ENCODE measurements at places on chromosomes 3 and 15. TPM values are rescaled to one million over a fixed set of nuclear protein-coding genes. Genes with fewer than 3 reads are reported as not detected.
A peak's percentile ranks its signal among the peaks of the same experiment; 100 is the strongest.

Gene CYP8B1
- not detected for total RNA-seq

Gene EFHB
- 1.4 TPM for total RNA-seq

Gene IMPG2
- total RNA-seq = 0.82 TPM

Gene FBXO40
- total RNA-seq = not detected

Gene CX3CR1
- total RNA-seq = not detected

- H3K4me3 ChIP-seq = no peak overlapping the region
- peaks cover 5% of the 10 kb centered on the region for H3K27me3 ChIP-seq
- H3K27ac ChIP-seq = no peak overlapping the region
- no peaks in the 10 kb centered on the region for H3K36me3 ChIP-seq
These were observed 91.6 kb downstream of the CACNA2D3 start for GRCh38 chr3:54213907-54214306.

- peaks cover 10% of the 10 kb centered on the region for H3K36me3 ChIP-seq
- peak overlapping the region; percentile 20 for H3K4me3 ChIP-seq
- peaks cover 53% of the 10 kb centered on the region for H3K4me1 ChIP-seq
- H3K27me3 ChIP-seq = no peaks in the 10 kb centered on the region
These were observed 16.7 kb downstream of the SMAD3 start for GRCh38 chr15:67082007-67082536.

DNA sequence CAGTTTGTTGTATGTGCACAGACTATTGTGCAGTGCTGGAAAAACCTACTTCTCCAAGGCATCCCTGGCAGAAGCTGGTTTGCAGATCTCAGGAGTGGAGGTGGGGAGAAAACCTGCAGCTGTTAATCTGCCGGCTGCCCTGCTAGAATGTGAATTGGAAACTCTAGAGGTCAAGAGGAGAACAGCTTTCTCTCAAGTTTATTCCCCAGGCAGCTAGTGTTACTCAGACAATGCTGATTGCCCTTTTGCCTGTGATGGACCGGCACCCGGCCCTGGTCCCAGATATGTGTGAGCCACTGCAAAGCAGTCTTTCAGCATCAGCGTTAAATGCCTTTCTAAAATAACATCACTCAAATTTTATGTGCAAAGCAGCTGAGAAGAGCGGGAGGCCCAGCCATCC is 129.7 kb upstream of the TPM1 start:
- peaks cover 3% of the 10 kb centered on the region for H3K36me3 ChIP-seq
- H3K4me1 ChIP-seq = peaks cover 19% of the 10 kb centered on the region
- no peaks in the 10 kb centered on the region for H3K27me3 ChIP-seq
- no peak overlapping the region for H3K4me3 ChIP-seq
- no peak overlapping the region for H3K27ac ChIP-seq

- no peak for DNase-seq
- H3K36me3 ChIP-seq = no peaks in the 10 kb centered on the region
- no peaks in the 10 kb centered on the region for H3K4me1 ChIP-seq
- H3K27me3 ChIP-seq = no peaks in the 10 kb centered on the region
These were observed 880.3 kb upstream of the CFAP20DC start for GRCh38 chr3:59930170-59930569.

DNA sequence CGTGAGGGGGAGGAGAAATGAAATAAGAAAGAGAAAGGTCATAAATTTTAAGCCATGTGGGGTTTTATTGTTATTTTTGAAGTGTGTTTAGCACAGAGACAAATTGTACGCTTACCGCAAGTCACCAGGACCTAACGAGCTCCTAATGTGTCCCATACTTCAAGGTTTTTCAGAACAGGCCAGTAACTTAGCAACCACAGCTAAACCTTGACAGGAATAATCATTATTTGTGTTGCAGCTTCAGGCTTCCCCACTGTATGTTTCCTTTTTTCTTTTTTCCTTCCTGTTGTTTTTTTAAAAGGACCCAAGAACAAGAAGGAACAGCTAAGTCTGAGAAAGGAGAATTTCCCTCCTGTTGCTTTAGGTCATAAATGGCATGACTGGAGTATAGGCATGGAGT is 160.8 kb downstream of the TUSC7 start:
- peaks cover 1% of the 10 kb centered on the region for H3K4me1 ChIP-seq
- H3K27me3 ChIP-seq = no peaks in the 10 kb centered on the region
- no peak for DNase-seq
- H3K36me3 ChIP-seq = no peaks in the 10 kb centered on the region
- H3K27ac ChIP-seq = no peak overlapping the region

DNA sequence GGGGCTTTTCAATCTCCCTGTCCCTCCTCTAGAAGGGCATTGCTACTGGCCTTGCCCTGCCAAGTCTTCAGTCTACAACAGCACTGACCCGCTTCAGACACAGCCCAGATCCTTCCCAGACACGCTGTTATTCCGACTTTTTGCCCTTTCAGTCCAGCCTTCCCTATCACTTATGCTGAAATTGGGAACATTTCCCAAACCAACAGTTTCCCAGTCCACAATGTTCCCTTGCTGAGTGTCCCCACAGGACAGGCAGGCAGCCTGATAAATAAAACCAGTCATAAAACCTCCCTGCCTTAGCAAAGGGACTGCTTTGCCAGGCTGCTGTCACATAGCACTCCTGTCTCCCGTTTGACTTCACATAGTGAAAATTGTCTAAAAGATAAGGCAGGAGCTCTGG is 43.5 kb downstream of the GOLGA6L2 start:
- H3K27ac ChIP-seq = no peak overlapping the region
- H3K36me3 ChIP-seq = no peaks in the 10 kb centered on the region
- H3K4me1 ChIP-seq = no peaks in the 10 kb centered on the region
- DNase-seq = no peak

DNA sequence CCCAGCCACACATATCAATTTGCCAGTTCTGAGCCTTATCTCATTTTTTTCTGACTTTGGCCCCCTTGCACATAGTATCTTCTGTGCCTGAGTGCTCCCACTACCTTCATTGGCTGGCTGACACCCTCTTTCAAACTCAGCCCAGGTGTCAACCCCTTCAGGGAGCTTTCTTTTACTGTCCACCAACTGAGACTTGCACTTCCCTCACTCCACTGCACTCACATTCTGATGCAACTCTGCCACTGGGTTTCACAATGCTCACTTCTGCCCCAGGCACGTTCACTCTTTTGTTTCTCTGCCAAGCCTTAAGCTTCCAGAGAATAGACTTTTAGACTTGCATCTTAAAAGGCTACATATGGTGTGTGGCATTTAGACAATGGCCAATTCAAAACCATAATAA is 101.5 kb upstream of the CBLB start:
- H3K36me3 ChIP-seq = peaks cover 1% of the 10 kb centered on the region
- no peaks in the 10 kb centered on the region for H3K27me3 ChIP-seq
- H3K4me3 ChIP-seq = no peak overlapping the region
- no peak for DNase-seq

DNA sequence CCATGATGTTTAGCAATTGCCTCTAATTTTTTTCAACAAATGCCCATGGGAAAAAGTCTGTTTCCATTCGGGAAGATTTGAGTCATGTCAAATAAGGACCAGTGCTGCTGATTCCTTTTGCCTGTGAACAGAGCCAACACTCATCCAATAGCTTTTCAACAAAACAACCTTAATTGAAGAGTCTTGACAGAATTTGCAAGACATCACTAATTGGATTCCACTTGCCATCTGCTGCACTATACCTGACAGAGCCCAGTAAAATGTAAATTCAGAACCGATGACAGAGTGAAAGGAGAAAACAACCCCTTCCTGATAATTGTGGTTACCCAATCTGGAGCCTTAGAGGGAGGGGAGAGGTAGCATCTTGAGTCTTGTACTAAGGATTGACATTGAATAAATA is 426.7 kb downstream of the AGBL1 start:
- H3K27me3 ChIP-seq = peaks cover 4% of the 10 kb centered on the region
- DNase-seq = no peak
- H3K36me3 ChIP-seq = no peaks in the 10 kb centered on the region
- no peaks in the 10 kb centered on the region for H3K4me1 ChIP-seq
- no peak overlapping the region for H3K4me3 ChIP-seq

GRCh38 chr15:98231696-98232440 is 271.4 kb downstream of the ARRDC4 start:
- no peaks in the 10 kb centered on the region for H3K36me3 ChIP-seq
- H3K4me1 ChIP-seq = no peaks in the 10 kb centered on the region
- DNase-seq = no peak
- no peak overlapping the region for H3K4me3 ChIP-seq

DNA sequence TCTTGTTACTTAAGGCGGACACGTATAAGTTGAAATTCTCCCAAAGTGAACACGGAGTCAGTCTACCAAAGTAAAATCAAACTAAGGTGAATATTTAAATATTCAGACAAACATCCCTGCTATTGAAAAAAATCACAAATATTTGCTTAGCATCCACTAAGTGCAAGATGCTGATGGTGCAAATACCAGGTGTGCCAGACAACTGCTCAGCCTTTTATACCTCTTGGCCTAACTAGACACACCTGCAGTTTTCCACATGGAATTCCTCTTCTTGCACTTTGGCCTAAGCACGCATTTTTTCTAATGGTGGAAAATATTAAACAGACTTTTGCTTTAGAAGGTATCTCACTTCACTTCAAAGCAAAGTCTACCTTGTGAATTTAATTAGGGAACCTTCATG is 84.1 kb upstream of the ICE2 start:
- H3K4me3 ChIP-seq = no peak overlapping the region
- no peaks in the 10 kb centered on the region for H3K36me3 ChIP-seq
- DNase-seq = no peak
- peaks cover 7% of the 10 kb centered on the region for H3K4me1 ChIP-seq
- no peaks in the 10 kb centered on the region for H3K27me3 ChIP-seq

DNA sequence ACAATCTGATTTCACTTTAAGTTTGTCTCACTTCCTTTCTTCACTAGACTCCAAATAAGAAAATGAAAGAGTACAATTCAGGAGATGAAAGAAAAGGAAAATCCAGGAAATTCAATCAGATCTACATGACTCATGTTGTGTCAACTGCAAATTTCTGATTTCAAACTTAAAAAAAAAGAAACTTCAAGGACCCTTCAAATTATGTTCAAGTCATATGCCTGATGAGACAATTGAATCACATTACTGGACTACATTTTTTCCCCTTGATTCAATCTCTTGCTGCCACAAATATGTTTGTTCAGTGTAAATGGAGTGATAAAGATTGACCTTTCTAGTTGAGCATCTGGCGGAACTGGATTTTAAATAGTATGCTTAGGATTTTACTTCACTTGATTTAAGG is 37.4 kb downstream of the FRMD5 start:
- no peak for DNase-seq
- H3K27ac ChIP-seq = no peak overlapping the region
- H3K27me3 ChIP-seq = peaks cover 3% of the 10 kb centered on the region
- H3K36me3 ChIP-seq = no peaks in the 10 kb centered on the region
- no peak overlapping the region for H3K4me3 ChIP-seq
- H3K4me1 ChIP-seq = peaks cover 14% of the 10 kb centered on the region

DNA sequence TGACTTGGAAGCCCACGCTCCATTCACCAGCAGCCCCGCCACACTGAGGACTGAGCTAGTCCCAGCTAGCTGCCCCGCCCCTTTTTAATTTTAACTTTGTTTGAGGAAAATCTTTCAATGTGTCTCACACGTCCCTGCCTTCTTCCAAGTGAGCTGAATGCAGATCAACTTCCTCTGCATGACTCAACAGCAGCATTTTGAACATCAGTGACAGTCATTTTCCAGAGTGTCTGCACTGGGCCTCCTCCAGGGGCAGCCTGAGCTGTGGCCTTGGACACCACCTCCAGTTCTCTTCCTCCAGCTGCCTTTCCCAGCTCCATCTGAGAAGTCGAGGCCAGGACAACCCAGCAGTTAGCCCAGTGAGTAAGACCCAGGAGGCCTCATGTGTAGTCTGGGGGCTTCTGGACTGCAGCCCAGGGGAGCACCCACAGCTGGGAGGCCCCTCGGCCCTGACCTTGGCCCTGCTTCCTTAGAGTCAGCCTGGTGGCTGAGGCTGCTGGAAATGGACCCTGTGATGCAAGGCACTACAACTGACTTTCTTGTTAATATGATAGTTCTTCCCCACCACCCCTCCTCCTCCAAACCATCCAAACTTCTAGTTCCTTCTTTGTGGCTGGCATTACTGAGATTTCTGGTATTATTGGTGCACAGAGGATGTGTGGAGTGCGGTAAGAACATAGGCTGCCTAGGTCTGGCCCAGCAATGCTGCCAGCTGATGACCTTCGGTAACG is 21.4 kb upstream of the ESYT3 start:
- no peak for DNase-seq
- no peak overlapping the region for H3K27ac ChIP-seq
- no peaks in the 10 kb centered on the region for H3K4me1 ChIP-seq
- H3K4me3 ChIP-seq = no peak overlapping the region
- peaks cover 17% of the 10 kb centered on the region for H3K27me3 ChIP-seq

- no peak overlapping the region for H3K27ac ChIP-seq
- DNase-seq = no peak
- no peaks in the 10 kb centered on the region for H3K36me3 ChIP-seq
These were observed 84.0 kb upstream of the OSBPL11 start for GRCh38 chr3:125679258-125679657.

- H3K27ac ChIP-seq = no peak overlapping the region
- H3K36me3 ChIP-seq = no peaks in the 10 kb centered on the region
- H3K4me1 ChIP-seq = peaks cover 12% of the 10 kb centered on the region
- H3K4me3 ChIP-seq = no peak overlapping the region
- peaks cover 44% of the 10 kb centered on the region for H3K27me3 ChIP-seq
These were observed 4.1 kb upstream of the THSD4 start for GRCh38 chr15:71111181-71111565.

GRCh38 chr3:155425396-155425795 is 131.9 kb upstream of the STRIT1 start:
- no peak overlapping the region for H3K27ac ChIP-seq
- H3K27me3 ChIP-seq = no peaks in the 10 kb centered on the region
- DNase-seq = no peak
- peaks cover 1% of the 10 kb centered on the region for H3K4me1 ChIP-seq
- no peak overlapping the region for H3K4me3 ChIP-seq

- H3K4me3 ChIP-seq = no peak overlapping the region
- no peaks in the 10 kb centered on the region for H3K27me3 ChIP-seq
- H3K27ac ChIP-seq = no peak overlapping the region
- DNase-seq = no peak
- peaks cover 9% of the 10 kb centered on the region for H3K36me3 ChIP-seq
- H3K4me1 ChIP-seq = peaks cover 30% of the 10 kb centered on the region
These were observed 46.2 kb downstream of the CTDSPL start for GRCh38 chr3:37907906-37908305.

- no peak overlapping the region for H3K27ac ChIP-seq
- no peak for DNase-seq
- no peaks in the 10 kb centered on the region for H3K4me1 ChIP-seq
- H3K27me3 ChIP-seq = no peaks in the 10 kb centered on the region
- H3K36me3 ChIP-seq = no peaks in the 10 kb centered on the region
These were observed 101.5 kb downstream of the DUT start for GRCh38 chr15:48432688-48433087.

- DNase-seq = no peak
- no peak overlapping the region for H3K4me3 ChIP-seq
- H3K4me1 ChIP-seq = peaks cover 30% of the 10 kb centered on the region
- no peaks in the 10 kb centered on the region for H3K27me3 ChIP-seq
- no peak overlapping the region for H3K27ac ChIP-seq
These were observed 6.3 kb downstream of the AEN start for GRCh38 chr15:88627463-88627862.

DNA sequence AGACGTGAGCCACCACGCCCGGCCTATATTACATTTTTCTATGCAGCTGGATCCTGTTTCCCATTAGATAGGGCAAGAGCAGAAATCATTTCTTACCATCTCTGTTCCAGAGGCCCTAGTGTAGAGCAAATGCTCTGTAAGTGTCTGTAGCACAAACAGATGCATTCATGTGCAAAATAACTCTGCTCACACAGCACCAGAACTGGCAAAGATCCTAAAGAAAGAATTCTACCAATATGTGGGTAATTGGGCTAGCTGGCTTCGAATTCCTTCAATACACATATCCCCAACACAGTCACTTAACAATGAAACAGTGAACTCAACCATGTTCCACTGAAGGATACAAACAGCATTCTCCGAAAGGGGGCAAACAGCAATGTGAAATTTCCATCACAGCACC is 32.7 kb upstream of the DCUN1D1 start:
- H3K4me3 ChIP-seq = no peak overlapping the region
- DNase-seq = no peak
- H3K4me1 ChIP-seq = peaks cover 3% of the 10 kb centered on the region
- no peak overlapping the region for H3K27ac ChIP-seq
